ENCODE measurements at places on chromosomes 6 and 20.

DNA sequence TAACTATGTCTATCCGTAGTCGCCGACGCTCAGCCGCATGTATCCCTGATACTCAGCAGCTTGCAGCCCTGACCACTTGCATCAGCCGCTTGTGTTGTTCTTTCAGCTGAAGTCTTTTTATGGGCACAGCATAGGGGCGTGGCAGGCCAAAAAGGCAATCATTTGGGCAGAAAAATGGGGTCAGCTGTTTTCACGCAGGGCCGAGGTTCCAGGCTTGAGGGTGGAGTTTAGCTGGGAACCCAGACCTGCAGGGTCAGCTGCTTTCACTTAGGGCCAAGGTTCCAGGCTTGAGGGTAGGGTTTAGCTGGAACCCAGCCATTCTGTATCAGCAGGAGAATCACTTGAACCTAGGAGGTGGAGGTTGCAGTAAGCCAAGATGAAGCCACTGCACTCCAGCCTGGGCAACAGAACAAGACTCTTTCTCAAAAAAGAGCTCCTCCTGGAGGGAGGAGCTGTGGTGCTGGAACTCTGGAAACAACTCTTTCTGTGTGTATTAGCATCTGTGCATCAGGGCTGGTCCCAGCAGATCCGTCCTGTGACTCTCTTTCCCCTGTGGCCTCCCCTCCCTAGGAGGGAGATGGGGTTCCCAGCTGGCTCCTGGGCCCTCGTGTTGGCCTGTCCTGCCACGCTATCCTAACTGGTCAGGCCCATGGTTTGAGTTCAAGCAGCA is 56.9 kb upstream of the PRND start:
- no peak for DNase-seq

DNA sequence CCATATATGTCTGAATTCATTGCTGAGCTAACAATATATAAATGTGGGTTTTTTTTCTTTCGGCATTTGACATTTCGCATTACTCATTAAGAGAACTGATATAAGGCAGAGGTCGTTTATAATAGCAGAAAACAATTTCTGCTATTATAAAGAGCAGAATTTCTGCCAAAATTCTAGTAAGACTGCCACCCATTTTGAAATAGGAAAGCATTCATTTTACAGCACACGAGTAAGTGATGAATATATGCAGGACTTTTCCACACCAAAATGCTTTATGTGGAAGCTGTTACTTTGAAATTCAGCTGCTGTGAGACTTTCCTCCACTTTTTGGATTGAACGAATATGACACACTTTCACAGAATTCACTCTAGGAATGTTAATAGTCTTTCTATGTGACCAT is 610.9 kb upstream of the MAN1A1 start:
- DNase-seq, result no peak

GRCh38 chr20:23884136-23884770 is 4.7 kb upstream of the CST5 start:
- DNase-seq, result no peak

- no peak for DNase-seq
Observed at GRCh38 chr6:136717716-136717990, 74.6 kb downstream of the MAP3K5 start.

- peak; percentile 50 for DNase-seq
Observed at GRCh38 chr6:13709689-13710551, 1.7 kb downstream of the RANBP9 start.

GRCh38 chr20:59217794-59218280 is 54.2 kb downstream of the ZNF831 start:
- DNase-seq, result no peak

DNA sequence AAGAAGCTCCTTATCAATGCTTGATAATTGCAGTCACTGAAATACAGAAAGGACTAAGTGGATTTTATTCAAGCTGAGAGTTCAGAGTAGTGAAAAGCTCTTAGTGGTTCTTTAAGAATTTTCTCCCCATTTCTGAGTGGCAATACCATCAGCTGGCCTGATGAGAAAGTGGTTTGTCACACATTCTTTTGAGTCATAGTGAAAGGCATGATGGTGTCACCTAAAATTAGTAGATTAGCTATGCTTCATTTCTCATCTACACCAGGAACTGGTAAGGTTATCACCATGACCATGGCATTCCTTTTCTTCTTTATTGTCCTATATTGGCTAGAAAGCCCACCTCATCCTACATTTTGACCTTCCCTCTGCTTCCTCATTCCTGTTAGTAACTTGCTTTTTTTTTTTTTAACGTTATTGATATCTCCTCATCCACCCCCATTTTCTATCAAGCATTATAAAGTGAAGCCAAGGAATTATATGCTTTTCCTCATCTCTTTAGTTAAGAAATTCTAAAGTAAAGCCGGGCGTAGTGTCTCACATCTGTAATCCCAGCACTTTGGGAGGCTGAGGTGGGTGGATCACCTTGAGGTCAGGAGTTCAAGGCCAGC is 67.4 kb upstream of the LOC128125822 start:
- DNase-seq, result no peak

- DNase-seq, result no peak
Observed at GRCh38 chr6:135994857-135995544, 143.5 kb downstream of the PDE7B start.

DNA sequence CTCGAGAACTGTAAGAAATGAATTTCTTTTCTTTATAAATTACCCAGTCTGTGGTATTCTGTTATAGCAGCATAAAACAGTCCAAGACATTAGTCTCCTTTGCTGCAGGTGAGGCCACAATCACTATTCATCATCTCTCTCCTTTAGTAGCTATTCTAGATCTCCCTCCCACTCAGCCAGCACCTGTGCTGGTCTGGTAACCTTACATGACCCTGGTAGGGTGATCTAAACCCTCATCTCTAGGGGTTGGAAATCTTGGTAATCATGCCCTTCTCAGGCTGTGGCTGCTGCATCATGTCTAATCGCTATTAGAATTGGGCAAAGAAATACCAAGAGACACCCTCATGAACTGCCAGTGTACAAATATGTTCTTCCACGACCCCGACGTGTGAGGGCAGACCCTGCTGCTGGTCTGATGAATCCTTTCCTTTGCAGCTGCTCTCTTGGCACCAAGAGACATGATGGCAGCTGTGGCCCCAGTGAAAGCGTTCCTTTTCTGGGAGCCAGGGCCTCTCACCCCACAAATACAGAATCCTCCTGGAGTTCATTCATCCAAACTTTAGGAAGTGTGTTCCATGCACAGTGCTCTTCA is 23.0 kb upstream of the IGF2R start:
- DNase-seq, result no peak

Measured in Kasumi-1 (cell line).